ENCODE measurements at places on chromosomes 7 and 10.

- DNase-seq, result no peak
Observed at GRCh38 chr7:2644562-2645273, 12.9 kb downstream of the TTYH3 start.

DNA sequence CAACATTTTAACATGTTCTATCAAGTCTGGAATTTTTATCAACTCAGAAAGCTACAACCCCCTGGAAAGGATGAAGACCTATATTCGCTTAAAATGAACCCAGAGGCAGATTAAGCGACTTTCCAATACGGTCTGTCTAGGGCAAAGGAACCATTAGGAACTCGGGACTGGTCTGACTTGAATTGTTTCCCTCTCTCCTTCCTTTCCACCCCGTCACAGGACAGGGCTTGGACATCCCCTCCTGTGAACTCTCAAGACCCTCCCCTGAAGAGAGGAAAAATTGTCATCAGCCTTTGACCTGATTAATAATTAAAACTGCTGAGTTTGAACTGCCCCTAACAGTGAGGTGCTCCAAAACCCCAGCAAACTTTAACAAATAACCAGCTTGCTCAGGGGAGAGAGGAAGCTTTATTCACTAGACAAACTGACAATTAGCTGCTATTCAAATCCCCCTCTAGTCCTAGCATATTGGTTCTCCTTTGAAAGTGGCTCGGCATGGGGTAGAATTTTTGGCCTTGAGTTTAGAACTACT is 22.6 kb upstream of the SLF2 start:
- DNase-seq, result no peak

DNA sequence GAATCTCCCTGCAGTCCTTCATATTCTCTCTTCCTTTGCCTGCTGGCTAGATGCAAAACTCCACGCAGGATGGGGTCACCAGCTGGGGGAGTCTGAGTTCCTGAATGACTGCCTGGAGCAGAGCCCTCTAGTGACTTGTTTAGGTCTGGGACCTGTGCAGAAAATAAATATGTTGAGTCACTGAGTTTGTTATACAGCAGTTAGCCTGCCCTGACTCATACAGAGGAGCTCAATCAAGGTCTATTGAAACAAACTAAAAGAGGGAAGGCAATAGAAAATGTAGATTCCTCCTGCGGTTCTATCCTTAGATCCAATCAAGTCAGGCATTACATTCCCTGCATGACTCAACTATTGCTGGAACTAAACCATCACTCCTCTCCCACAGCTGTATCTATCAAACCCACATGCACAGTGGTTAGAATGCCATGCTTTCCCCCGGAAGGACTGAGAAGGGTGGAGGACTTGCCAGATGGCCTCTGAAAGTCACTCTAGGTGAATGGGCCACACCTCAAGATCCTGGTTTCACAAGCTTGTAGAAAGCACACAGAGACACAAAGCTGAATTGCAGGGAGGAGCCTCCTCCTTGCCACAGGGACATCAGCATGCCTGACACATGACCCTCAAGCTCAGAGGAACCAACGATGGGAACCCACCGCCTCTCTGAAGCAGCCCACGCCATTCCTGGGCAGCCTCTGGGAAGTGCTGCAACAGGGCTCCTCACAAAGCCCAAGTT is 73.9 kb downstream of the SH3PXD2A start:
- DNase-seq, result no peak

DNA sequence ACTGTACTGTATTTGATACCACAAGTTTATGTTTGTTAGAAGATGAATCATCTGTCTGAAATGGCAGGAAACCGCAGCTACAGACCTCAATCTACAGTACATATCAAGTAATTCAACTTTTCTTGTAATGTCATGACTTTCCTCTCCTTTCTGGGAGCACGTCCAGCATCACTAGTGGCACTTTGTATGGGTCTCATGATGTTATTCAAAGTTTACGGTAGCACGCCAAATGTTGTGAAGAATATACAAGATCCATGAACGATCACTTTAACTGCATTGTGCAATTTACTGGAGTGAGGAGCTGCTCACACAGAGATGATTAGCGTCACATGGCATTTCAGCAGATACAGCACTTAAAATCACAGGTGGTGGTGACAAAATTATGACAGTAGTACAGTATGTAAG is 257.8 kb upstream of the GNAI1 start:
- no peak for DNase-seq

- DNase-seq, result no peak
Observed at GRCh38 chr10:45428611-45429510, 54.8 kb downstream of the ALOX5 start.

DNA sequence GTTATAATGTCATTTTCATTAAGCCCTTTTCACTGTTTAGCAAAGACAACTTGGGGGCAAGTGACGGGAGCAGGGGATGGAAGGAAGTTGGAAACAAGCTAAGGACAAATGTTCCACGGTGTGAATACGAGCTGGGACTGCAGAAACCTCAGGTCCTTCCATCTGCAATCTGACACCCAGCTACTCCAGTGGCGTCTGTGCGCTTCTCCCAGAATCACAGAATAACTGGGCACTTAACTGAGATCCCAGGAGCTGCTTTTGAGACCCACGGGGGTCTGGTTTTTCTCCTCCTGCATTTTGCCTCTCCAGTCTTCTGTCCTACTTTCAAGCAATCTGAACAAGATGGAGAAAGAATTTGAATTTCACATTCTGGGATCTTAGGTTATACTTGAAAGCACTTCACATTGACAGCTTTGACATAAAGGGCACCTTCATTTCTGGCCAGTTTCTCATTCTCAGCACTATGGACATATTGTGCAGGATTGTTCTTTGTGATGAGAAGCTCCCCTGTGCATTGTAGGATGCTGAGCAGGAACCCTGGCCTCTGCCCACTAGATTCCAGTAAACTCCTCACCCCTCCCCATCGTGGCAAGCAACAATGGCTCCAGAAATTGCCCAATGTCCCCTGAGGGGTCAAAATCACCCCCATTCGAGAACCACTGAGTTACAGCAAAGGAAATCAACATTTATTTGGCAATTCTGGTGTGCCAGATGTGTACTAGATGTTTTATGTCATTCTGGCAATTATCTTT is 194.1 kb downstream of the CACNB2 start:
- DNase-seq, result no peak

GRCh38 chr7:75639071-75639885 is 99.5 kb downstream of the HIP1 start:
- peak; percentile 9 for DNase-seq
